Fibroblast of lung (primary cell): ENCODE measurements at places on chromosomes 5 and 9. TPM values are rescaled to one million over a fixed set of nuclear protein-coding genes. Genes with fewer than 3 reads are reported as not detected.

TAS2R1 gene
- total RNA-seq: not detected in 2 replicates

FYB1 gene
- total RNA-seq: under 0.01 TPM in 1 of 2 replicates, not detected in the other

IPO11 gene
- 23.6 and 28.2 TPM in 2 replicates for total RNA-seq

PRUNE2 gene
- 44.9 and 95.6 TPM in 2 replicates for total RNA-seq

GPX8 gene
- 75.5 and 84.7 TPM in 2 replicates for total RNA-seq

ACTBL2 gene
- under 0.01 TPM in 1 of 2 replicates, not detected in the other for total RNA-seq

MEIKIN gene
- total RNA-seq: under 0.01 TPM in 1 of 2 replicates, not detected in the other

ADAMTS16 gene
- total RNA-seq: under 0.01 and 0.17 TPM in 2 replicates

ARL14EPL gene
- total RNA-seq: not detected in 2 replicates

PCDHA12 gene
- 0.26 and 0.50 TPM in 2 replicates for total RNA-seq

SEMA5A gene
- 17.7 and 30.6 TPM in 2 replicates for total RNA-seq

ITGA2 gene
- total RNA-seq: 50.1 and 75.5 TPM in 2 replicates

GAPT gene
- not detected in 2 replicates for total RNA-seq

PCDHA2 gene
- total RNA-seq: under 0.01 and 0.33 TPM in 2 replicates

C5orf58 gene
- total RNA-seq: not detected in 2 replicates

PRDM9 gene
- not detected in 2 replicates for total RNA-seq

SLC6A3 gene
- not detected in 2 replicates for total RNA-seq

GPRIN1 gene
- 4.9 and 6.3 TPM in 2 replicates for total RNA-seq

SPINK14 gene
- total RNA-seq: not detected in 2 replicates
